MG63 (cell line): ENCODE measurements at places on chromosomes 1 and 21. TPM values are rescaled to one million over a fixed set of nuclear protein-coding genes. Genes with fewer than 3 reads are reported as not detected.

DNA sequence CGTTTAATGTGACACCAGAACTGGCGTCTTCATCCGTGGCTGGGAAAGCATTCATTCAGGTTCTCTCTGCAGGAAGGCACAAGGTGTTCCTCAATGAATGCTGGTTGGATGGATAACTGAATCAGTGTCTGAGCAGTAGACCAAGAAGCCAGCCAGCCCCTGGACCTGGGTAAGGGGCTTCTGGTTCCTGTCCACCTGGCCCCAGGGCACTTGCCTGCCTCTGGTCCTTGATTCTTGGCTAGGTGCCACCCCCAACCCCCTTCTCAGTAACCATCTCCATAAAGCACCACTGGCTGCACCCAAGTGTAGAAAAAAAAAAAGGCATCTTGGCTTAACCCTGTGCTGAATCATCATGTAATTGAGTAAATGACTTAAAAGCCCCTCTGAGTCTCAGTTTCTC, 59.1 kb downstream of the KCND3 start:
- no peak for DNase-seq

GJA4 gene
- total RNA-seq: not detected in 2 replicates

DNA sequence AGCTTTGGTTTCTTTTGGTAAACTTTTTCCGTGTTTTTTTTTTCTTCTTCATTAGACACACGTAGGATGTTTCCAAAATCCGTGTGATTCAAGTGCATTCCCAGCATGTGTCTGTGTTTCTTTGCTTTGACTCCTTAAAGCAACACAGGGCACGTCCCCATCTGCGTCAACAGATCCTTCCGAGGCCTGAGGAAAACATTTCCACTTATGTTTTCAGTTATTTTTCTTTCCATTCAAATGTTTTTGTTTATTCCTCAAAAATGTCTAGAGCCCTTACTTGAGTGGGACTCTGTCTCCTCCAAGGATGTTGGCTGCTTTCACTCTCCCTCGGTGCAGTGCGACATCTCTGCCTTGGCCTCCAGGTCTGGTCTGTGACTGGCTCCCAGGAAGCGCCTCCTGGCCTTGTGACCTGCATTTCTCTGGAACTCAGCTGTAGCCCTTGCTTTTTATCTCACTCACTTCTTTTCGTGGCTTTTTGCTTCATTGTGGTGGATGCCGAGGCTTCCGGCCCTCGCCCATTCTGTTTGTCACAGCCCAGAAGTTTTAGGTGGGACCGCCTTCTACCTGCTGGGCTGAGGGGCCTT, 31.3 kb upstream of the SLC19A1 start:
- DNase-seq: no peak

DNA sequence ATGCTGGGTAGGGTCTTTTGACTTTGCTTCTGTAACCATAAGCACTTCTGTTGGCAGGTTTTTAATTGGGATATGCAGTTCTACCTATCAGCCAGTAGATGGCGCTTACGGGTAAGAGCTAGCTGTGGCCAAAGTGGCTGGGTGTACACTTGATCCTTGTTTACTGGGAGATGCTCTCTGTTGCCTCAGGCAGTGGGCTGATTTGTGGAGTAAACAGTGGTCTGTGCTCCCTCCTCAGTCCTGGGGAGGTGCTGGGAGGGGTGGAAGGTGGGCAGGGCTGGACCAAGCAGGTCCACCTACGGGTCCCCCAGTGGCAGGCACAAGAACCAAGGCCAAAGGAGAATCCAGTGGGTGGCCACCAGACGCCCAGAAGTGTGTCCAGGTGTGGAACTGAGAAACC, 43.4 kb downstream of the RALGPS2 start:
- DNase-seq: no peak

DNA sequence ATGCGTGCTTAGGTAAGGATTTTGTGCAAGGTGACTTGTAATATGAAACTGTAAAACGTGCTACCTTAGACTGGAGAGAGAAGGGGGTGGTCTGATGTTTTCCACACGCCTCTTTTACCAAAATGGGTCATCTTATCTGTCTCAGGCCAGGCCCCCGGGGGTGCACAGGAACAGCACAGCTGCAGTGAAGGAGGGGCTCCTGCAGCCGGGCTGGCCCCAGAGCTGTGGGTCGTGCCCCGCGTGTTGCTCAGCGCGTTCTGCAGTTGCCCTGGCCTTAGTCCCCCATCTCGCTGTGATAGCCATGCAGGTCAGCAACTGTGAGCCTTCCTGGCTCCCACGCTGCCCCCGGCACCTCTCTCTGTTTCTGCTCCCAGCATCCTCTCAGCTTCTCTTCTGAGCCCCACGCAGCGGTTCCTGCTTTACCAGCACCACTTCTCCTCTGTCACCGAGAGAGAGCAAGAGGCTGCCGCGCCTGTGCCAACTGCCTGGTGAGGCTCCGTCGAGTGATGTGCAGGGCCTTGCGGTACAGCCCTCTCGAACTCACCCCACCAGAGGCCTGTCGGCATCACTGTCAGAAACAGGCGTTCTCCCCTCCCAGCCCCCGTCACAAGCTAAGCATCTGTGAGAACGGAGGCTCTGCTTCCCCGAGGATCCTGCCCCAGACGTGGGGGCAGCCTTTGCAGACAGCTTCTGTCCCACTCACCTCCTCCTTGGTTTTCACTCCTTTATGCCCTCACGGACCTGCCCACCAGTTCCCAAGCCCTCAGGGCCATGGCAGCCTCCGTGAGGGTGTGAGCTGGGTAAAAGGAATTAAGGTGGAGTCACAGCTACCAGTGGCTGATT, 73.3 kb downstream of the ADARB1 start:
- no peak for DNase-seq

- DNase-seq: no peak
These were observed 97.0 kb downstream of the IER5 start for GRCh38 chr1:181185461-181185860.
